ENCODE measurements at places on chromosomes 2 and 18.

DNA sequence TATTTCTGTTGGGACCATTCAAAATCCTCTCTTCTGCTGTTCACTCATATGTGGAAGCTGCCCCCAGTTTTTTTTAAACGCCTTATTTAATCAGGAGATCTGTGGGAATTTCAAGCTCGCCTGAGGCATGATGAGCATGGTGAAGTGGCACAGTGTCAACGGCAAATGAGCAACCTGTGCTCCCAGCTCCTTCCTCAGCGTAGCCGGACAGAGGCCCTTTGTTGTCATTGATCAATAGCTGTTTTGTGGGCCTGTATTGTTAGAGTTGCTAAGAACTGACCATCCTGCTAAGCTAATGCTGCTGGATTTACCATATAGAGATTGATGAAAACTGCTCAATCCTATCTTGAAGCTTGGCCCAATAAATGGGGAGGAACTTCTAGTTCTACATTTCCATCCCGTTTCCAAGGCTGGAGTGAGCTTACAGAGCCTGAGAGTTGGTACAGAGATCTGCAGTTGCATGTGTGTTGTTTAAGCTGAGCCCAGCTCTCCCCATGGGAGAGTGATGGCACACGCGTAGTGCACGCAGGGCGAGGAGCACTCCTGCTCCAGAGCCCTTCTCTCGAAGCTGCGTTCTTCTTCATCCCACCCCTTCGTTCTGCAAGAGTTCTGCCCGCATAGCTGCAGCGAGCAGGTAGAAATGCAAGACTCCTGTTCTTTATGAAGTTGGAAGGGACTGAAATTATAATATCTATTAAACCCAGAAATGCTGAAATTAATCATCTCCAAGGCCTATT lies 108.8 kb downstream of the RTN4 start:
- DNase-seq, result no peak

DNA sequence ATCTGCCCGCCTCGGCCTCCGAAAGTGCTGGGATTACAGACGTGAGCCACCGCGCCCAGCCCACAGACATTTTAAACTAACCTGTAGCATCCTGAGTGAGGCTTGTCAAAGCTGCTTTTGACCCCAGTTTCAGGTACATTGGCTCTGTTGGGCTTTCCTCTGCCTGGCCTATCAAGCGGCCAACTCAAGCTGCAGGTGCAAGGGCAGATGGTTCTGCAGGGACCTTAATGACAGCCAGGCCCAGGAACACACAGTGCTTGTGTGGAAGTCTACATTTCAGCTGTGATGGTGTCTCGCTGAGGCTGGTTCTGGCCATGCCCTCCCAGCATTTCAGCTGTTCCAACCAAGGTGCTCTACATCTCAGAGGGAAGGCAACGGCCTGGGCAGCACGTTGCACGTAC lies 18.4 kb downstream of the INPP4A start:
- no peak for DNase-seq

DNA sequence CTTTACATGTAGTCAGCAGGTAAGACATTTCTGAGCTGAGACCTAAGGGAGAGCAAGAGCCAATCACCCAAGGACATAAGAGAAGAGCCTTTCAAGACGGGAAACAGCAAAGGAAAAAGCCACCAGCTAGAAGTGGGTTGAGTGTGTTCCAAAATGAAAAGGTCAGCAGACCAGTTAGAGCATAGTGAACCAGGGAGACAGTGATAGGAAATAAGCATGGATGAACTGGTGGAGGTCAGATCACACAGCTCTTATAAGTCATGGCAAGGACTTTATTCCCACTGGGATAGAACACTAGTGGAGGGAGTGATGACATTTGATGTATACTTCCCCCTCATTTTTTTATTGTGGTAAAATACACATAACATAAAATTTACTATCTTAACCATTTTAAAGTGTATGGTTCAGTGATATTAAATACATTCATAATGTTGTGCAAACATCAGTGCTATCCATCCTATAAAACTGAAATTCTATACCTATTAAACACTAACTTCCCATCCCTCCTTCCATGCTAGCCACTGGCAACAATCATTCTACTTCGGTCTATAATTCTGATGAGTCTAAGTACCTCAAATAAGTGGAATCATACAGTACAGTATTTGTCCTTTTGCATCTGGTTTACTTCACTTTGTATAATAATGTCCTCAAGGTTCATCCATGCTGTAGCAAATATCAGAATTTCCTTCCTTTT lies 155.8 kb upstream of the WDSUB1 start:
- no peak for DNase-seq

GRCh38 chr2:95359501-95359930 lies 43.0 kb upstream of the FAHD2A start:
- DNase-seq, result no peak

DNA sequence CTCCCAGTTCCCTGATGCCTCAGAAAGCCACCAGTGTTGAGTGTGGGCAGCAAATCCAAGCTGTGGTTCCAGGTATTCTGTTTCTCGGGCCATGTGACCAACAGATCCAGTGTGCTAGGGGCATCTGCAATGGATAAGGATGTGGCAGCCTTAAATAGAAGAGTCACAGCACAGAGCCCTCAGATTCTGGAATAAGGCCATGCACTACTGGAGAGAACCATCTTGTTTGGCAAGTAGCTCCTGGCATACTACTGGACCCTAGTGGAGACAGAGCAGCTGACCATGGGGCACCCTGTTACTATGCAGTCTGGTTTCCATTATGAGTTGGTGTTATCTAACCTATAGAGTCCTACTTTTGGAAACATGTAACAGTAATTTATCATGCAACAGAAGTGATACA lies 53.3 kb upstream of the ZBTB7C start:
- no peak for DNase-seq

DNA sequence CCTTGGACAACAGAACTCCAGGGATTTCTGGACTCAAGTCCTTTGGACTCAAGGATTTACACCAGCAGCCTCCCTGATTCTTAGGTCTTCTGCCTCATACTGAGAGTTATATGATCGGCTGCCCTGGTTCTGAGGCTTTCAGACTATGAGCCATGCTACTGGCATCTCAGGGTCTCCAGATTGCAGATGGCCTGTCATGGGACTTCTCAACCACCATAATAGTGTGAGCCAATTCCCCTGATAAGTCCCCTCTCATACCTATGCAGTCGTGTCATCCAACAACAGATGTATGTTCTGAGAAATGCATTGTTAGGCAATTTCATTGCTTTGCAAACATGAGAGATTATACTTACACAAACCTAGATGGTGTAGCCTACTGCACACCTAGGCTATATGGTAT lies 61.4 kb upstream of the MSTN start:
- peak; percentile 74 for DNase-seq

DNA sequence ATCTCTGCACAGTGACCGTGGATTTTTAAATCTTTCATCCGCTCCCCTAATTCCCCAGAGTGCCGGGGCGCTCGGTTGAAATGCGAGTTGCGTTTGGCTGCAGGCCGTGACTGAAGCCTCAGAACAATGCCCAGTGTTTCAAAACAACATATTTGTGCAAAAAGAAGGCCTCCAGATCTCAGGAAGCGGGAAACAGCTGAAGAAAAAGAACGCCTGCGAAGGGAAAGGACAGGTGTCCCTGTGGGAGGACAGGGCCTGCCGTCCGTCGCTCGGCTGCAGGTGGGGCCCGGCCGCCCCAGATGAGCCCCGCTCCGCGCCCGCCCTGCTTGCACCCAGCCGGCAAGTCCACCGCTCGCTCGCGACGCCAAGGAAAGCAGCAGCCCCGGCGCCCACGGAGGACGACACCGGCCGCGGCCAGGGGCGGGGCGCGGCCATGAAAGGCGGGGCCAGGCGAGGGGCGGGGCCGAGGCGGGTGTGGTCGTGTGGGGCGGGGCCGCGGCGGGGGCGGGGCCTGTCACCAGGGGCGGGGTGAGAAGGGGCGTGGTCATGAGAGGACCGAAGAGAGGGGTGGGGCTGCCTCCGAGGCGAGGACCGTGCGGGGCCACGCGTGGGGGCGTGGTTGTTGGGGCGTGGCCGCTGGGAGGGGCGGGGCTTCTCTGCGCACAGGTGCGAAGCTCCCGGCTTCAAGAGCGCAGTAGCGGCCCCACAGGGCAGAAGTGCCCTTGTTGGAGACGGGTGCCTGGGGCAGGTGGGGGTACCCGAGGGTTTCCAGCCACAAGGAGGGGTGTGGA lies 17.6 kb upstream of the BOK start:
- DNase-seq, result peak; percentile 47

GRCh38 chr2:190360561-190360960 lies 17.2 kb downstream of the INPP1 start:
- no peak for DNase-seq

DNA sequence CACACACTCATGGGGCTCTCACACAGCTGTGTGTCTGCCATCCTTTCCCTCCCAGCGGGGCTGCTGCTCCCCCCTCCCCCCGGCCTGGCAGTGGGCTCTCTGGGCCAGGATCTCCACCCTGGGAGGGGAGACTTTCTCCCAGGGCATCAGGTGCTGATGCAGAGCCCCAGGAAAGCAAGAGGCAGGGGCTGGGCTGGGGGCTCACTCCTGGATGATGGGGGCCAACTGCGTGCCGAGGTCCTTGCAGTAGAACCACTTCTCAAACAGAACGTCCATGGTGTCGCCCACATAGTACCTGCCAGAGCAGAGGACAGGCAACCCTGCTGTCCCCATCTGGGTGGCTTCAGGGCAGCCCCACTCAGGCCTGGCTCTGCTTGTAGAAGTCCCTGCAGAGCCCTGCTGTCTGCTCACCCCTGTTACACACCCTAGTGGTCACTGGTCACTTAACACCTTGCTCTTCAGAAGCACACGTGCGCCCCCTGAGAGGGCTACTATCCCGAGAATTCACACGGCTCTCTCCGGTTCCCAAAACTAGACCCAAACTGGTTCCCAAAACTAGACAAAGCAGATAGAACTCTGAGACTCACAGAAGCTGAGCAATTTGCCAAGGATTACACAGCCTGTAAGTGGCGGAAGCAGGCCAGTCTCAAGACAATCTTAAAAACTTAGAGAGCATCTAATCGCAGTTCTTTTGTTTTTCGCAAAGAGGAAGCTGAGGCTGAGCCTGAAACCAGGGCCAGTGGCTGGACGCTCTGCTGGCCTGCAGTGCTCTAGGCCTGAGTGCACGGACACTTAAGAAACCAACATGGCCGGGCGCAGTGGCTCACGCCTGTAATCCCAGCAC lies 6.6 kb upstream of the OXER1 start:
- peak; percentile 37 for DNase-seq

DNA sequence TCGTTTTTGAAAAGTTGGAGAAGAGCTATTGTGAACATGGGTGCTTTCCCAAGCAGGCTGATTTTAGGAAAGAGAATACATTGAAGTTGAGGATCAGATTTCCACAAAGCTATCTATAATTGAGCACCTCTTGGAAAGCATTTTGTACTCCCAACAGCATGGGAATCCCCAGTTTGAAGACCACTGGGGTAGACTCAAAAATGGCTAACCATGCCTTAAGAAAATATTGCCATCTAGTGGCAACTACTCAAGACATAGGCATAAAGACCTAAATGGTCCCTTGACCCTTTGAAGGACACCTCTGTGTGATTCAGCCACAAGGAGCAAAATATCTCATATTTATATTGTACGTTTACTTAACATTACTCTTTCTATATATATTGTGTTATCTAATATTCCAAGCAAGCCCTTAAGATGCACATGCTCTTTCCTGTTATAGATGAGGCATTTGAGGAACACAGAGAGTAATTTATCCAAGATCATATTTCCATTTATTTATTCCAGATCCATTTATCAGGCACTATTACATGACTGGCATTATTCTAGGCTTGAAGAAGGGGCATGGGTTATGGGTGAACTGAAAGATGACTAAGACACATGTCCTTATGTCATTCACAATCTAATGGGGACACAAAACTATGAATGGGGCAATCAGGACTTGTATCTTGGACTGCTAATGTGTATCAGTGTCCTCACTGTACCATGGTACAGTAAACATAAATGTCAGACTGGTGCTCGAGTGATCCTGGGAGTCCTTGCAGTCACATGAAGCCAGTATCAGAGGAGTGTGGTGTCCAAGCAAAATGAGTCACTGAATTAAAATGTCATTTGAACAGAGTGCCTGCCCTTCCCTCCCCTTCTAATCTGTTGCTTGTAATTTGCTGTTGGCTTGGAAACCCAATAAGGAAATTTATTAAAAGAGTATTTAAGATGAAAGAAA lies 121.0 kb upstream of the XPO1 start:
- peak; percentile 40 for DNase-seq

DNA sequence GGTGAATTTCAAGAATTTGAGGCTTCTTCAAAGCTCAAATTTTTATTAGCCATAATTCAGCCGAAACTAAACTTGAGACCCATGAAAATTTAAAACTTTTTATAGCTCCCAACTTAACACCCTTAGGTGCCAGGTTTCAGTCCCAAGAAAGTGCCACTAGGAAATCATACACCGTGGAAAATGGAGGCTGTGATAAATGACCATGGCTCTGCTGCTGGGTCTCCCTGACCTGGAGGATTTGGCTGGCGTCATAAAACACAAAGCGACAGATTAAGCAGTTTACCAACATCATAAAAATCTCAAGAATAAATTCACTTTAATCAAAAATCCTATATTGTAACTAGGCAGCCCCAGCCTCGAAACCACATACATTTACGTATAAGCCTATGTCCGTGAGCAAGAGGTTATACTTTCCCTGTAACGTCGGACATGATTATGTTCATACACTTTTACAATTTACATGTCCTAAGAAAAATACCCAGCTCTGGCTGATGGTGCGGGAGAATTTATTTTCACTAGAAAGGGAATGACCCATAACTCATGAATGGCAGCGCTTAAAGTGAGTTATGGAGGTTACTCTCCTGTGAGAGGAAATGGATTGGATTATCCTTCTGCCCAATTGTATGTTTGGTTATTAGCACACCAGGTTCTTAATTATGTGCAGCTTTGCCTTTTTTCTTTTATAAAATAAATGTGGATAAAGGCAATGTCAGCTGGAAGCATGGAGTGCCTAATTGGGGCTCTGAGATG lies 329.4 kb downstream of the AGPS start:
- no peak for DNase-seq

GRCh38 chr2:85907671-85908157 lies 18.9 kb upstream of the ST3GAL5 start:
- peak; percentile 35 for DNase-seq

DNA sequence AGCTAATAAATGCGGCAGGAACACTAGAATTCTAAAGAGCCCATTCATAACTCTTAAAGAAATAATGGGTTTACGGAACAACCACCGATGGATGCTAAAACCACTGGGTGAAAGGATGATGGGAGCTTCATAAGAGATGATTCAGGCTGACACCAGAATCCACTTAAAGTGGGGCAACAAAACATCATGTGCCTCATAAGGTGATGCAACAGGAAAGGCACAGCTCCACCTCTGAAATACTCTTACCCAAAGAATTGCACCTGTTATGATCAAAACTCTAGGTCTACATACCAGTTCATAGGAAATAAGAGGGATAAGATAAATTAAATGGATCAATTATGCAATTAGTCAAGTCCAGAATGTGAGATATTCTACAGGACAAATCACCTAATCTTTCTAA lies 131.4 kb downstream of the DHRS9 start:
- DNase-seq, result no peak
